Ovary (tissue), 10 donors: ENCODE measurements at places on chromosomes 4 and X.

- H3K4me3 ChIP-seq = no peak overlapping the region
- H3K4me1 ChIP-seq = no peaks in the 10 kb centered on the region
- DNase-seq = no peak
Observed at GRCh38 chrX:125132274-125132673, 187.4 kb upstream of the TEX13C start.

DNA sequence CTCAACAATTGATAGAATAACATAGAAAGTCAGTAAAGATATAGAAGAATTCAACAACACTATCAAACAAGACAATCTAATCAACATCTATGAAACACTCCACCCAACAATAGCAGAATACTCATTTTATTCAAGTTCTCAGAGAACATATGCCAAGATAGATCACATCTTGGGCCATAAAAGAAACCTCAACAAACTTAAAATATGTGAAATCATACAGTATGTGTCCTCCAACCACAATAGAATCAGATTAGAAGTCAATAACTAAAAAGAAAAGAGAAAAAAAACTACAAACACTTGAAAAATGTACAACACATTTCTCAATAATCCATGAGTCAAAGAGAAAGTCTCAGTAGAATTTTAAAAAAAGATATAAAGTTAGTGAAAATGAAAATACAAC, 78.6 kb upstream of the LDB2 start:
- no peak overlapping the region for H3K4me3 ChIP-seq
- no peaks in the 10 kb centered on the region for H3K4me1 ChIP-seq
- H3K27ac ChIP-seq = no peak overlapping the region
- no peaks in the 10 kb centered on the region for H3K36me3 ChIP-seq
- no peaks in the 10 kb centered on the region for H3K27me3 ChIP-seq

DNA sequence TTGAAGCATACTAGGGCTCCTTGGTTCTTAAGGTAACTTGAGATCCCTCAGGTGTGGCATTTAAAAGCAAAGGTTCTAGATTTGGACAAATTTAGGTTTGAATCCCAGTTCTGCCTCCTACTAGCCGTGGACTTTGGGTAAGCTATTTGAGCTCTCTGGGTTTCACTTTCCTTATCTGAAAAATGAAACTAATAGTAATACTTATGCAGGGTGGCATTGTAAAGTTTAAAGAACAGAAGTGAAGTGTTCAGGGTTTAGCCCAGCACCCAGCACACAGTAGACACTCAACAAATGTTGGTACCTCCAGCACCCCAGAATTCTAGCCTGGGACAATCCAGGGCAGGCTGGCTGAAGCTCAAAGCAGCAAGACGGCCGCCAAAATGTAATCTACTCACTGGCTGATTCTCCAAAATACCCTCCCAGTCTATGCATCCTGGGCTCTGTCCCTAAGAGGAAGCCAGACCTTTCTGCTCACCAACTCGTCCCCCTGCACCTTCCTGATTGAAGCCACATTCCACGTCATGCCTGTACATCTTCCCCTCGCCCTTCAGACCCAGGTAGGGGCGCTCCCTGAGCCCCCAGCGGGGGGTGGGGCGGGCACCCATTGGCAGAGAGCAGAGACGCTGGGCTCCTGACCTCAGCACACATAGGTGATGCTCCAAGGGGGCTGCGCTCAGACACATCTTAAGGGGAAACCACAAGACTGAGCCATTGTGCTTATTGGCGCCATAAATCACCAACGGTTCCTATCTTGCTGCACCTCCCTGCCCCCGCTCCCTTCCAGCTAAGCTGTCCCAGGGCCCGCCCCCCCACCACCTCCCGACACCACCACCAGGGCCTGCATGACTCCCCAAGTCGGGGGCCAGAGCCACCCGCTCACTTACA, 160.6 kb downstream of the BCOR start:
- H3K27me3 ChIP-seq = no peaks in the 10 kb centered on the region
- H3K36me3 ChIP-seq = no peaks in the 10 kb centered on the region
- H3K4me3 ChIP-seq = no peak overlapping the region
- H3K27ac ChIP-seq = no peak overlapping the region

DNA sequence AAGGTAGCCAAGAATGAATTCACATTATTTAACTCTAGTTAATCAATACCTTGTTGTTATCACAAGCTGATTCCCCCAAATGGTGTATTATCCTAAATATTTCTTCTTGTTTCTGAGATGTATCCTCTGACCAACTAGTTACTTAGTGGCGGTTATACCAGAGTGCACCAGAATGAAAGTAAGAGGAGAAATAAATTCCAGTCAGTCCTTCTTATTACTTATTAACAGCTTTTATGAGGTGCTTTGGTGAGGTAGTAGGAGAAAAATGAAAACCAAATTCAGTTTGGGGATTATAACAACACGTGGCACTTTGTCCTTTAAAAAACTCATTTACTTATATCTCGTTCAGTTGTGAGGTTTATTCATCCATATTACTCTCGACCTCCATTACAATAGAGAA, 101.9 kb downstream of the AMMECR1 start:
- DNase-seq = no peak
- H3K4me3 ChIP-seq = no peak overlapping the region
- no peaks in the 10 kb centered on the region for H3K27me3 ChIP-seq
- H3K4me1 ChIP-seq = no peaks in the 10 kb centered on the region

DNA sequence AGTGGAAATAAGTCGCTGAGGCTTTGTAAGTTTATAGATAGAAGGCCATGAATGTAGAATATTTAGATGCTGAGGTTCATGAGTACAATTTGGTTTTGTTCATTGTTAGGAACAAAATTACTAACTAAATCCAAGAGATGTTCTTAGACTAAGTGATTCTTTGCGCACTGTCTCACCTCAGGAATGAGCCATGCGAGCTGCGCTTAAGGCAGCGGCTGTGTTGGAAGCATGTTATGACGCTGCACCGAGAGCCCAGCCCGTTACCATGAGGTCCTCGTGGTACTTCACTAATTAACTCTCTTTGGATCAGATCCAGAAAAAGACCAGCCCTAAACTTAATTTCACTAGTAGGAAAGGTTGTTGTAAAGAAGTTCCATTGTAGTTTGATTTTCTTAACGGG, 166.2 kb downstream of the RAPGEF2 start:
- H3K4me1 ChIP-seq = peaks cover 5% of the 10 kb centered on the region
- no peak for DNase-seq
- H3K27me3 ChIP-seq = no peaks in the 10 kb centered on the region

- H3K36me3 ChIP-seq = no peaks in the 10 kb centered on the region
- no peaks in the 10 kb centered on the region for H3K4me1 ChIP-seq
- H3K4me3 ChIP-seq = no peak overlapping the region
- DNase-seq = no peak
Observed at GRCh38 chr4:182348779-182349326, 105.7 kb downstream of the TENM3 start.

- no peaks in the 10 kb centered on the region for H3K36me3 ChIP-seq
- H3K27ac ChIP-seq = no peak overlapping the region
- H3K4me3 ChIP-seq = no peak overlapping the region
- DNase-seq = no peak
Observed at GRCh38 chrX:10534611-10535010, 85.8 kb downstream of the MID1 start.

DNA sequence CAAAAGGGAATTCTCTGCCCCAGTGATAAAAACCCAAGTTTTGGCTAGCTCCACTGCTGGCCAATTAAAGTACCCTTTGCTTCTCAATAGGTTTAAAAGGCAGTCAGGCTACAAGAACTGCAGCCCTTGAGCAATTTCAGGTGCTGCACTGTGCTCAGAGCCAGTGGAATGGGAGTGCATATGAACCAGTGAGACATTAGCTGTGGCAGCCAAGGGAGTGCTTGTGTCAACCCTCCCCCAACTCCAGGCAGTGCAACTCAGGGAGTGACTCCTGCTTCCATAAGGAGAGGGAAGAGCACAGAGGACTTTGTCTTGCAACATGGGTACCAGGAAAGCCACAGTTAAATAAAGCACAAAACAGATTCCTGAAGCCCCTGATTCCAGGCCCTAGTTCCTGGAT, 61.6 kb upstream of the VAMP7 start:
- H3K36me3 ChIP-seq = no peaks in the 10 kb centered on the region
- H3K4me3 ChIP-seq = no peak overlapping the region
- no peak overlapping the region for H3K27ac ChIP-seq
- no peaks in the 10 kb centered on the region for H3K27me3 ChIP-seq
- H3K4me1 ChIP-seq = no peaks in the 10 kb centered on the region

- H3K27me3 ChIP-seq = no peaks in the 10 kb centered on the region
- no peaks in the 10 kb centered on the region for H3K4me1 ChIP-seq
- no peaks in the 10 kb centered on the region for H3K36me3 ChIP-seq
- H3K27ac ChIP-seq = no peak overlapping the region
- H3K4me3 ChIP-seq = no peak overlapping the region
Observed at GRCh38 chr4:152154433-152154832, 381.5 kb downstream of the FBXW7 start.

DNA sequence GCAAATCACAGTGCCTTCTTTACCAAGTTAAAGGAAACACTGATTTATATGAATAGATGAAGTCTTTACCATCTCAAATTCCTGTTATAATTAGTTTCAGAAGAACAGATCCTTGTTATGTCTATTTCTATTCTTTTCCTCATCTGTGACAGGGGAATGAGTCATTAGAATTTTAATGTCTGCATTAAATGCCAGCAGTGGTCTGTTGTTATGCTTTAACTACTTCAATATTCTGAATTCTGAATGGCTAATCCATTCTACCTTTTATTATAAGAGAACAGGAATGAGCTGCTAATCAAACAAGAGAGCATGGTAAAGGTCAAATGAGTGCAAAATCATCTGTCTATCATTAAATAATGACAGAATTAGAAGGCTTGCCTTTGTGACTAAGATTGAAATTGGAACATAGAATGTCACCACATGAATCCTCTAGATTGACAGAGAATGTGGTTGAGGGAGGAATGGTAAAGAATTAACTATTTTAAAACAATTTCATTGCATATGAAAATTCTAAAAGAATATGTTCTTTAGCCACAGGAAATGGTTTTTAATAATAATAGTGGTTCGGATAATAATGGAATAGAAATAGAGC, 935.5 kb downstream of the ADGRL3 start:
- H3K36me3 ChIP-seq = no peaks in the 10 kb centered on the region
- no peak for DNase-seq
- no peaks in the 10 kb centered on the region for H3K4me1 ChIP-seq
- H3K27ac ChIP-seq = no peak overlapping the region
- no peaks in the 10 kb centered on the region for H3K27me3 ChIP-seq
- H3K4me3 ChIP-seq = no peak overlapping the region
